ENCODE measurements at places on chromosomes 3 and 15.

- DNase-seq, result no peak
Observed at GRCh38 chr3:121663171-121663847, 2.6 kb upstream of the HCLS1 start.

- DNase-seq, result no peak
Observed at GRCh38 chr3:72848703-72849081, 447 bp upstream of the SHQ1 start.

GRCh38 chr3:73018790-73019441 lies 22.3 kb downstream of the PPP4R2 start:
- DNase-seq, result no peak

DNA sequence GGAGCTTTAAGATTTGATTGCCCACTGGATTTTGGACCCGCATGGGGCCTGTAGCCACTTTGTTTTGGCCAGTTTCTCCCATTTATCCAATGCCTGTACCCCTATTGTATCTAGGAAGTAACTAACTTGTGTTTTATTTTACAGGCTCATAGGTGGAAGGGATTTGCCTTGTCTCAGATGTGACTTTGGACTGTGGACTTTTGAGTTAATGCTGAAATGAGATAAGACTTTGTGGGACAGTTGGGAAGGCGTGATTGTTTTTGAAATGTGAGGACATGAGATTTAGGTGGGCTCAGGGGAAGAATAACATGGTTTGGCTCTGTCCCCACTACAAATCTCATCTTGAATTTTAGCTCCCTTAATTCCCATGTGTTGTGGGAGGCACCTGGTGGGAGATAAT lies 30.7 kb upstream of the NECTIN3 start:
- no peak for DNase-seq

GRCh38 chr3:15601399-15602145 lies at the start of the genes BTD and HACL1:
TSS of gene BTD (plus strand) at chr3:15601745. CDS start at chr3:15635440, 33,695 bp downstream.
TSS of gene HACL1 (minus strand) at chr3:15601569. CDS start at chr3:15601463, 106 bp downstream.
- no peak for DNase-seq

DNA sequence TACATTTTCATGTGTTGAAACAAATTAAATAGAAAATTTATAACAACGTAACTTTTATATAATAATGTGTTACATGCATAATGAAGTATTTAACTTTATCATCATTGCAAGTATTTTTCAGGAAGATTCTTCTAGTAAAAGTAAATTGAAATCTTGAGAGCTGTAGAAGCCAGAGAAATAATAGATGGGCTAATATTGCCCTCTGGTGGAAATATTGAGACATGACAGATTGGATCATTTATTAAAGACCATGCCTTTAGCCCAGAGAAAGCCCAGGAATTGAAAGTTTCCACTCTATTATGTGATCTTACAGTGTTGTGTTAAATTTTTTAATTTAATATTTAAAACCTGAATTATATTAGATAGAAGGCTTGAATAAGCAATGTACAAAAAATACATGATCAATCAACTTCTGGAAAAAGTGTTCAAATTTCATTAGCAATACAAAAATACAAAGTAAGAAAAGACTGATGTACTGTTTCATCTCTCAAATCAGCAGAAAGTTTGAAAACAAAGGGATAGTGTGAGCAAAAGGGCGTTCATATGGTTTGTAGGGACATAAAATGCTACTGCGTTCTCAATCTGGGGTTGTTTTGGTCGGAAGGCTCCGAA lies 52.7 kb upstream of the SPTSSB start:
- DNase-seq, result no peak

GRCh38 chr15:25180606-25181292 lies 226.0 kb downstream of the SNRPN start:
- DNase-seq, result no peak

DNA sequence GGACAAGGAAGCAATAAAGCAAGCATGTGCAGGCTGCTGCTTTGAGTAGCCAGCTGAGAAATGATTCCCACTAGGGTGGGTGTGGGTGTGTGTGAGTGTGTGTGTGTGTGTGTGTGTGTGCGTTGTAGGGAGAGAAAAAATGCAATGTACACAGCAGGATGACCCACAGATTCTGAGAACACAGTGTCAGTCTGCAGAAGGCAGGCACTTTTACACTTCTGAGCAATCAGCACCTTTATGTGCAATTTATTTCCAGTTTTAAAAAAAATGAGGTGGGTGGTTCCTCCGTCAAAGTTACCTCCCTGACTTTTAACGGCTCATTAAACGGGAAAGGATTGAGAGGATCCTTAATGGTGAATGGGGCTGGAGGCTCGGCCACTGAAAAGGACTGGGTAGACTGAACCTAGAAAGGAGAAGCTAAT lies 38.5 kb upstream of the LIPC start:
- no peak for DNase-seq

GRCh38 chr3:37963016-37963415 lies 27.6 kb upstream of the VILL start:
- no peak for DNase-seq

DNA sequence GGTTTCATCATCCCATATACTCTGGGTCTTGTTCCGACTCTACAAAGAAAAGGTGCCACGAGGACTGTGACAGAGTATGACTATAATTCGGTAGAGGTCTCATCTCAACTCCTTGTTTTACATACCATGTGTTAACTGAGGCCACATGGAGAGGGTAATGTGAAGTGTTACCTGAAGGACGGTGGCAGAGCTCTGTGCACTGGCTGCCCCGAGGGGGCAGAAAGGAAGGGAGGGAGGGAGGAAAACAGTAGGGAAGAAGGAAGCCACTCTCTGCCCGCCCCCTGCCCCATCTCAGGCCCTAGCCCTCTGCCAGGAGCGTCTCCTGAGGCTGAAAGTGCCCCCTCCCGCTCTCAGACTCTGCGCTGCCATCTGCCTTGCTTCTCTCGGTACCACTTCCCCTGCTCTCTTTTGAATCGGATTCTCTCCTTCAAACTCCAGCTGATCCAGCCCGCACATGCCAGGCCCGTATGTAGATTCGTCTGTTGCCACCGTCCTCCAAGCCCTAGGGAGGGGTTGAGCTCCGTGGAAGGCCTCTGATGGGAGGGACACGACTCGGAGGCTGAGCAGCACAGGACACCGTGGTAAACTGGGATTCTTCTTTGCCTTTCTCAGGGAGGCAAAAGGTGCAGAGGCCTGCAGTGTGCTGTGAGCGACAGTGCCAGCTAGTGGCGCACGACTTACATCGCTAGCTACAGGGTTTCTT lies 70.5 kb upstream of the ATP10A start:
- DNase-seq, result no peak

DNA sequence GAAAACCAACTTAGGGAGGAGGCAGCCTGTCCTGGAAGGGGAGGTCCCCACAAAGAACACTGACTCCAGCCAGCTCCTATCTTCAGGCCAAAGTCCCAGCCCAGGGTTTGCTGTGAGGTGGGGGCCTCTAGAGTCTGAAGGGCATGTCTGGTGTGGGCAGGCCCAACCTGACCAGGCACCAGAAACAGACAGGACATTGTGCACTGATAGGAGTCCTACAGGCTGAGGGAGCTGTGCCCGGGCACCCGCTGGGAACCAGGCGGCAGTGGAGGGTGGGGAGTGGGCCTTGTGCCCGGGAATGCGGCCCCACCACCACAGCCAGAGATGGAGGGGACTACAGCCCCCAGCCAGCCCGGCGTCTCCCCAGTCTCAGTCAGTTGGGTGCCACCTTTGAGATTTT lies 161.4 kb downstream of the WNT7A start:
- DNase-seq, result no peak

DNA sequence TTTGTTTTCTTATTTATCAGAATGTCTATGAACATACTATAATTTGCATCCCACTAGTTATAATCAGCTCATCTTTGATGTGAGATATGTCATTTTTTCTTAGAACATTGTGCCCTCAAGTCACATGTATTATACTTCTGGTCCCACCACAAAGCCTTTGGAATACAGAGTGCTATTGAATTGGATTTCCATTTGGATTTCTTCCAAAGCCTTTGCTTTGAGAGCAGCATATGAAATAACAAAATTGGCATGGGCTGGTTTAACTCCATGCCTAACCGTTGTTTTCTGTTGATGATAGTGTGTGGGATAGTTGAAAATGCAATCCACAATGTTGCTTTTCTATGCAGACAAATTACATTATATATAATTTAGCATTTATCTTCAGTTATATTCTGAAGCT lies 284.5 kb upstream of the PLSCR5 start:
- no peak for DNase-seq

GRCh38 chr3:125644036-125645005 lies 49.0 kb upstream of the OSBPL11 start:
- no peak for DNase-seq

GRCh38 chr3:173732237-173732636 lies 334.7 kb downstream of the NLGN1 start:
- DNase-seq, result no peak

DNA sequence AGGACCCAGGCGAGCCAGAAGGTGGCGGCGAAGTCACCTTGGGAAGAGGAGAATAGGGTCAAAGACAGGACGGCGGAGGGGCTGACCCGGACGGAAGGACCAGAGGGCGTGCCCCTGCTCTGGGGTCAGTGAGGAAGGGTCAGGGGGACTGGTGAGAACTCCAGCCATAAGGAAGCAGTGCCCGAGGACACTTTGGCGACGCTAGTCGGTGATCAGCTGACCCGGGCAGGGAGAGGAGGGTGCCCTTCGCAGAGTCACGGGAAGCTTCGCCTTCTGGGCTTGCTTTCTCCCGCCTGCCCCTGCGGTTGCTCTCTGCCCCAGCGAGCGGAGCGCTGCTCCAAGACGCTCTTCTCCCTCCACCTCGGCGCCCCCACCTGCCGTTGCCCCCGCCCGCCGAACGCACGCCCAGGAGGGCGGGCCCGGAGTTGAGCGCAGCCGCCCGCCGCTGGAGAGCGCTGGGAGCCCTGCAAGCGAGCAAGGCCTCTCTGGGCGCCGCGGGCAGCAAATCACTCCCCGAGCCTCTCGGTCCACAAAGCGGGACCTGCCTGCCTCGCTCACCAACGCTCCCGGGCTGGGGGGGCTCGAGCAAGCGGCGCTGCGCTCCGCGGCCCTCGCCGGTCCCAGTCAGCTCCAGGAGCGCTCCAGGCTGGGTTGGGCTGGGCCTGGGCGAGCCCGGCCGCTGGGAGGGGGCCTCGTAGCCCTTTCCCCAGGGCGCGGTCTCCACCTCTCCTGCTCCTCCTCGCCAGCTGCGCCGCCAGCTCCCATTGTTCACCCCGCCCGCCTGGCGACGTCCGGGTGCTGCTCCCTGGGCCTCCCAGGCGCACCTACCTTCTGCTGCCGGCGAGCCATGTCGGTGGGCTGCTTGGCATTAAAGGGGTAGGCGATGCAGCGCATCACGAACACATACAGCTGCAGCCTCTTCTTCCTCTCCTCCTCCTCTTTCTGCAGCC lies 1.2 kb downstream of the CADPS start:
- DNase-seq, result no peak

DNA sequence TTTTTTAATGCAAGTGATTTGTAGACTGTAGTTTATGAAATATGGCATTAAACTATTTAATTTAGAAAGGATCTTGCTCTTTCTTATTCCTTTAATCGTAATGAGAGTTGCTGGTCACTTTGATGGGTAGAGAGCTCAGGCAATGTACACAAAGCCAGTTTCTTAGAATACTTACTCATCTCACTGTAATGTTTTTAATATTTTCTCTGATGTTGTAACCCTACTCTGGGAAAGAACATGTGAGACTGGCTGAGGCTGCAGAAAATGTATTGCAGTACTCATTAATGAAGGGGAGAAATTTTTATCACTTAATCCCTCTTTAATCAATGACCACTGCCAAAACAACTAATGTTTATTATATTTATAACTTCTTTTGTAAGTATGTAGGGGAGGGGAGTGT lies 479.4 kb upstream of the KCNMB2 start:
- no peak for DNase-seq

- DNase-seq, result no peak
Observed at GRCh38 chr15:58037723-58038301, 27.7 kb downstream of the ALDH1A2 start.

GRCh38 chr15:89364341-89364740 lies 29.7 kb upstream of the POLG start:
- no peak for DNase-seq

DNA sequence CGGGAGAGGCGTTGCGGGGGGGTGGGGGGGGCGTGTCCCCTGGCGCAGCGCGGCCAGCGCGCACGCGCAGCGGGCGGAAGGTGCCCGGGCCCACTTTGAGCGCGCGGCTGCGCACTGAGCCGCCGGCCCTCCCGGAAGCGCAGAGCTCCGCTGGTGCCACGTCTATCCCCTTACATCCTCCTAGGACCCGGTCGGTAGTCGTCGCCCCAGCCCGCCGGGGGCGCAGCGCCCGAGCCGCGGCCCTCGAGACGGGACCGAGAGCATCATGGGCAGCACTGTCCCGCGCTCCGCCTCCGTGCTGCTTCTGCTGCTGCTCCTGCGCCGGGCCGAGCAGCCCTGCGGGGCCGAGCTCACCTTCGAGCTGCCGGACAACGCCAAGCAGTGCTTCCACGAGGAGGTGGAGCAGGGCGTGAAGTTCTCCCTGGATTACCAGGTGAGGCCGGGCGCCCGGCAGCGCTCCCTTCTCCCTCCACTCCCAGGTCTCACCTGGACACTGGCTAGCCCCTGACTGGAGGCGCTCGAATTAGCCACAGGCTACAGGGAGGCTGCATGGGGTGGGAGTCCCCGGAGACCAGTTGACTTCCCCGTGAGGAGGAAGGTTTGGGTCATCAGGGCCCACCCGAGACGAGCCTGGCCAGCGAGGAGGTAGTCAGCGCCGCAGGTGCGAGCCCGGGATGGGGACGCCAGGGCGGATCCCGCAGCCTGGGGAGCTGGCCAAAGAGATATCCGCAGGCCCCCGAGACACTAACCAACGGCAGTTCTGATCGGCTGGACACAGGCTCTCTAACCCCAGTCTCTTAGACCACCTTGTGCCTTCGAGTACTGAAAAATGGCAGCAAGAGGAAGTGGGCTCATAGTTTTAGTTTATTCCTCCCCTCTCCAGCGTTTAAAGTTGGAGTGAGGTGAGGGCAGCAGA lies at the start of gene TMED3:
TSS of gene TMED3 (plus strand) at position 128 of the 916 bp plus-strand sequence. CDS start at position 266, 138 bp downstream.
- no peak for DNase-seq

- DNase-seq, result no peak
Observed at GRCh38 chr15:28890711-28891495, 5.1 kb downstream of the APBA2 start.

DNA sequence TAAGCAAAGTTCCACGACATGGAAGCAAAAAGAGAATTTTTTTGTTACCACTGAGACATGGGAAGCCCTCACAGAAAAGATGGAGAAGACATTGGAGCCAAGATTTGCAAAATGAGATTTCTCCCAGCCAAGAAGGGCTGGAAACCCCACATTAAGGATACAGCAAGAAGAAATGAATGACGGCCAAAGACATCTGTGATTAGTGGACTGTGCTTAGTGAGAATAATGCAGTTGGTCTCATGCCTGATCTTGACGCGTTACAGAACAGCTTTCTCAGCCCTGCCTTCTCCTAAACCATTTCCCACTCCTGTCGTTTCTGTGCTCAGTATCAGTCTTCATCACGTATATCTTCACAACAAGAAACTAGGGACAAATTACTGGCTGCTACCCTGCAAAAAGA lies 45.8 kb upstream of the ARRDC4 start:
- DNase-seq, result no peak

DNA sequence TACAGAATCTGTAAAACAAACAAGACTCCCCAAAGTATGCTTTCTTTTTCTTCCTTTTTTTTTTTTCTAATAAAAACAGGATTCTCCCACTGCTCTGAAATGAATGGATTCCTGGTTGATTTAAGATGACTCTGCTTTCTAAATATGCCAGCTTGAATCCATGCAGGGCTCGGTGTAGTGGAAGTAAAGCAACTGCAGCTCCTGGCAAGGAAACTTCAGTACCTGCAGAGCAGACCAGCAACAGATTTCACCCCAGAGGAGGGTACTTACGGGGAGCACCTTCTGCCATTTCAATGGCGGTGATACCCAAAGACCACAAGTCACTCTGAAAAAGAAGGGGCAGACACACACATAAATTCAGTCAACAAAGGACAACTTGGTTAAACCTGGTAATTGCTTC lies 150.5 kb upstream of the SLC2A2 start:
- DNase-seq, result no peak
